NCI-H2081 (cell line): ENCODE measurements at places on chromosomes 1 and 21.

DNA sequence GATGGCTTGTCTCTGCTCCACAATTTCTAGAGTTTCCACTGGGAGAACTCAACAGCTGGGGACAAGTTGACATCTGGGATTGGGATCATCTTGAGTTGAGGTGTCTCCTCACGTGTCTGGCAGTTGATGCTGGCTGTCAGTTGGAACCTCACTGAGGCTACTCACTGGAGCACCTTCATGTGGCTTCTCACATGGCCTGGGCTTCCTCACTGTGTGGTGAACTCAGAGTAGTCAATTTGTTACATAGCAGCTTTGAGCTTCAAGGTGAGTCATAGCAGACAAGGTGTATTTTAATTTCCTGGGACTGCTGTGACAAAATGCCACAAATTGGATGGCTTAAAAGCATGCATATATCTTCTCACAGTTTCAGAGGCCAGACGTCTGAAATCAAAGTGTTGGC, 44.0 kb downstream of the NTNG1 start:
- no peak for DNase-seq

- DNase-seq, result no peak
Measured at GRCh38 chr1:119482517-119483425, 24.2 kb upstream of the HSD3B1 start.

DNA sequence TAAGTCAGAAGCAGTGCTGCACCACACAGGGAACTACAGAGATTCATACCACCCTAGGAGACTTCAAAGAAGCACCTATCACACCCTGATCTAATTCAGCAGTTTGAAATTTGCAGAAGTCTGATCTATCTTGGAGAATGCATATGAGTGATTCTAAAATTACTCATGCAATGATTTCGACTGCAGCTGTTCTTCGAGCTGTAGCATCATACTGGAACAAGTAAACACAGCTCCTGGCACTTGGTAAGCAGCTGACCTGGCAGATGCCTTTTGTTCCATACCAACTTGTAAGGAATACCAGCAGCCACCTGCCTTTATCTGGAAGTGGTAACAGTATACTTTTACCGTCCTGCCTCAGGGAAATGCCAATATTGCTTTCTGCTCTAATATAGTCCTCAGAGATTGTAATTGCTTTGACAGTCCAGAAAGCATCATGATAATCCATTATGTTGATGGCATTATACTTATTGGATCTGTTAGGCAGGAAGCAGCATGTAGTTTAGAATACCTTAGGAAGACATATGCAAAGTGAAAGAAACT, 25.7 kb downstream of the AADACL4 start:
- DNase-seq, result no peak

GRCh38 chr1:105492921-105493320, 1563.6 kb upstream of the PRMT6 start:
- no peak for DNase-seq

- DNase-seq, result no peak
Measured at GRCh38 chr21:28974531-28975227, 18.0 kb downstream of the LTN1 start.

DNA sequence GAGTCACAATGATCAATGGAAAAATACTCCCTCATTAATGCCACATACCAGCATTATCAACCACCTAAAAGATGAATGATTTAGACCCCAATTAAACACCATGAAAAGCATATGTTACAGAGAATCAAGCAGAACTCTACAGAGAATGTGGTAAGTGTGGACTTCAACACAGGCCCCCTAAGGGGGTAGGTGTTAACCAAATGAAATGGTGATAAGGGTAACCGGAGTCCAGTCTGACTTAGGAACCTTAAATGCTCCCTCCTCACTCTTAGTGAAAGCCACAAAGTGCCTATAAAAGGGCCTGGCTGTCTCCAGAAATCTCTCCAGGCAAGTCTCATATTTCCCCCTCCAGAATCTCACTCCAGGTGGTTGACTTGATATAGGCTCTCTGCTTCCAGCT, 149.2 kb upstream of the FOXD3 start:
- no peak for DNase-seq

DNA sequence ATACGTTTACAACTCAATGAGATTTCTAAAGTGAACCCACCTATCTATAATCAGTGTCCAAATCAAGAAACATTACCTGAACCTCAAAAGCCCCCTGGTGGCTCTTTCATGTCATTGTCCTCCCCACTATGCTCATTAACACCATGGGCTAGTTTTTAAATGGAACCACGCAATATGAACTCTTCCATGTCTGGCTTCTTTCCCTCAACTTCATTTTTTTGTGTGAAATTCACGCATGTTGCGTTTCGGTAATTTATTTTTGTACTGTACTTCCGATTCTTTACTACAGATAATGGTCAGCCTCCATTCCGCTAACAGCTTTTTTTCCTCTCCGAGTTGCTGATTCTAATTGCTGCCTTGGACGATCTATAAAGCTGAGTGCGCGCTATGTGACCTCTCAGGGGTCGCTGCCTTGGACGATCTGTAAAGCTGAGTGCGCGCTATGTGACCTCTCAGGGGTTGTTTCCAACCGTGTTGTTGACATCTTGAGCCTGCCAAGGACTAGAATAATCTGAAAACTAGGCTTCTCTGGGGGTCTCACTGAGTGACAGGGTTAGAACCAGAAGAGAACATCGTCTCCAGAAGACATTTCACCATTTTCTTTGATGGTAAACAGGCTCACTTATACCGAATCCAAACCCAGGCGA, 1.1 kb upstream of the CACYBP start:
- peak; percentile 86 for DNase-seq

- no peak for DNase-seq
Measured at GRCh38 chr1:155636397-155637153, 26.6 kb downstream of the MSTO1 start.

- no peak for DNase-seq
Measured at GRCh38 chr21:37166733-37167132, 93.7 kb downstream of the TTC3 start.

- DNase-seq, result no peak
Measured at GRCh38 chr1:29574871-29575270, 338.5 kb downstream of the PTPRU start.

DNA sequence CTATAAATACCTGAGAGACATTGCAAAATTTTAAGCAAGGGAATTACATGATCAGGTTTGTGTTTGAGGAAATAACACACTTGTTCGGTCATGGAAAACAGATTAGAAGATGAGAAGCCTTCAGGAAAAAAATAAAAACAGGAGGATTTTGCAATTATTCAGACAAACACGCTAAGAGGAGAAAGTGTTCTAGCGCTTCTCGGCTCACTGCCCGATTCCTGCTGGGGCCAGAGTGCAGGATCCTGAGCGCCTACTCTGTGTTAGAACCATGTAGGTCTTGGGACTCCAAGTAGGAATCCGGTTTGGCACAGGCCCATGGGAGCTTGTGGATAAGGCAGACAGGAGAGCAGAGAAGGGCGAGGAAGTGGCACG, 8.1 kb upstream of the PRELP start:
- DNase-seq, result no peak

GRCh38 chr1:237640011-237640671, 250.6 kb downstream of the ZP4 start:
- DNase-seq, result no peak

GRCh38 chr1:19450811-19451515, 34.4 kb downstream of the CAPZB start:
- no peak for DNase-seq

DNA sequence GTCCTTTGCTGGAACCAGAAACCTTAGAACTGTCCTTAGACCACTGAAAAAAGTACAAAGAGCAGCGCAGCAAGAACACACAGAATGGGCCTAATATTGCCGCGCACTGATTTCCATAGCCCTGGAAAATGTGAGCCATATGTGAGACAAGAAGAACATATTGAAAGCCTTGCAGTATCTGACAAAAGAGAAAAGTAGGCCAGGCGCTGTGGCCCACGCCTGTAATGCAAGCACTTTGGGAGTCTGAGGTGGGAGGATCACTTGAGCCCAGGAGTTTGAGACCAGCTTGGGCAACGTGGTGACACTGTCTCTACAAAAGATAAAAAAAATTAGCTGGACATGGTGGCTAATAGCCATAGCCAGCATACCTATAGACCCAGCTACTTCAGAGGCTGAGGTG, 300.7 kb downstream of the RYR2 start:
- no peak for DNase-seq

- DNase-seq, result no peak
Measured at GRCh38 chr1:243489681-243490546, 234.1 kb downstream of the SDCCAG8 start.

GRCh38 chr1:59453297-59453968, 156.5 kb downstream of the FGGY start:
- no peak for DNase-seq

GRCh38 chr1:218771931-218772330, 401.7 kb upstream of the LYPLAL1 start:
- no peak for DNase-seq

GRCh38 chr1:41525891-41526587, 41.6 kb upstream of the EDN2 start:
- no peak for DNase-seq

GRCh38 chr21:27569831-27570230, 602.9 kb upstream of the ADAMTS5 start:
- DNase-seq, result no peak

- DNase-seq, result no peak
Measured at GRCh38 chr1:167095368-167095767, 1.5 kb downstream of the STYXL2 start.

GRCh38 chr1:8883491-8883890, 5.0 kb upstream of the ENO1 start:
- no peak for DNase-seq

DNA sequence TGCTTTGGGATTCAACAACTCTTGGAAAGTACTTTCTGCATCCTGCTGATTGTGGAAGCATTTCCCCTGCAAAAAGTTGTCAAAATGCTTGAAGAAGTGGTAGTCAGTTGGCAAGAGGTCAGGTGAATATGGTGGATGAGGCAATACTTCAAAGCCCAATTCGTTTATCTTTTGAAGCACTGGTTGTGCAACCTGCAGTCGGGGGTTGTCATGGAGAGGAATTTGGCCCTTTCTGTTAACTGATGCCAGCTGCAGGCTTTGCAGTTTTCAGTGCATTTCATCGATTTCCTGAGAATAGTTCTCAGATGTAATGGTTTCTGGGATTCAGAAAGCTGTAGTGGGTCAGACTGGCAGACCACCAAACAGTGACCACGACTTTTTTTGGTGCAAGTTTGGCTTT, 47.6 kb upstream of the GJA5 start:
- no peak for DNase-seq

DNA sequence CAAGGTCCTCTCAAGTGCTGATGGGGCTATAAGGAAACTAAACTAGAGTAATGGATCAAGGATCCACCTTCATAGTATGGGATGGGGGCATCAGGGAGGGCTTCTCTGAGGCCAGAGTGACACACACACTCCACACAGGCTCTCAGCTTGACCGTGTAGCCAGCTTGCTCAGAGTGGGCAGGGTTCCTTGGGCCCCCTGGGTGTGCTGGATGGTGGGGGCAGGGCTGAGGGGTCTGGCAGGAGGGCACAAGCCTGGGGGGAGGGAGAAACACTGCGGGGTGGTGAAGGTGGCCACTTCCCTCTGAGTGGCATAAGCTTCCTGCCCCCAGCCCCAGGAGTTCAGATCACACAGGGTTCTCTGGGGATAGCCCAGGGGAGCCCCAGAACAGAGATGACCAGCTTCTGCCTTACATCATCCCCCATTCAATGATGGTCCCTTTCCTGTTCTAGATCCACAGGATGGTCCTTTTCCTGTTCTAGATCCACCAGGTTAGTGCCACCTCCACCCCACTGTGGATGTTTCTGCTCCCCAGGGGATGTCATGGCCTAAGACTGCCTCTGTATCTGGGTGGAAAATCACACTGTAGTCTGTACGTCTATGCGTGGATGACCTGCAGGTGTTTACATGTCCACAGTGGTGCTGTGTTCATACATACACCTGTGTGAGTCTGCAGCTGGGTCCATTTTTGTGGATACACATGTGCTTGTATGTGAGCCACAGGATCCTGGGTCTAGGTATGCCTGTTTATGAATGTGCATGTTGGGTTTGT, 525.0 kb downstream of the PTPRU start:
- DNase-seq, result no peak

GRCh38 chr21:41560661-41561158, 52.8 kb upstream of the TMPRSS2 start:
- no peak for DNase-seq

- DNase-seq, result no peak
Measured at GRCh38 chr1:27366113-27366410, 699 bp downstream of the MAP3K6 start.

DNA sequence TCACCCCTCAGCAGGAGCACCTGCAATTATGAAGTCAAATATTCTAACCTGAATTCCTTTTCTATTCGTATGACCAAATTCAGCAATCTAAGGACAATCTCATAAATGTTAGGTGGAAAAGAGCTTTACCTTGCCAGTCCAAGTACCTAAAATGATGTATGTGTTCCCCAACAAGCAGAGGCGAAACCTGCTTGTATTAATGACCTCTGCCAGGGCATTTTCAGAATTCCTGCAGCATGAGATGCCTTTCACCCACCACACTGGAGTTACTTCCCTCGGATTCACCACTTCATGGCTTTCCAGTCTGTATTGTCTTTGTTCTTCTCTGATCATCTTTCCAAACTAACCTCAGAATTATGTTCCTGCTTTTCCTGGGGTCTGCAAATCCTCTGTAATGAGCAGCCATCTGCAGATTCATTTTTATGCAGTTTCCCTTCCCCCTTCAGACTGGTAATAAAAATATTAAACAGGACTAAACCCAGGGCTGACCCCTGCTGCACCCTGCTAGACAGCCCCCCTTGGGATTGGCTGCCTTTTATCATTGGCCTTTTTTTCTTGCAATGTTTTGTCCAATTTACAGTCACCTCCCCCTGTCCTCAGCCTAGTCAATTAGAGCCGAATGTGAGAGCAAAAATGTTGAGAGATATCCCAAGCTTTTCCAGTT, 26.6 kb upstream of the CASQ2 start:
- DNase-seq, result no peak

- DNase-seq, result no peak
Measured at GRCh38 chr1:168504064-168504837, 39.5 kb downstream of the XCL2 start.

- peak; percentile 2 for DNase-seq
Measured at GRCh38 chr1:157691285-157691920, 9.2 kb downstream of the FCRL3 start.

DNA sequence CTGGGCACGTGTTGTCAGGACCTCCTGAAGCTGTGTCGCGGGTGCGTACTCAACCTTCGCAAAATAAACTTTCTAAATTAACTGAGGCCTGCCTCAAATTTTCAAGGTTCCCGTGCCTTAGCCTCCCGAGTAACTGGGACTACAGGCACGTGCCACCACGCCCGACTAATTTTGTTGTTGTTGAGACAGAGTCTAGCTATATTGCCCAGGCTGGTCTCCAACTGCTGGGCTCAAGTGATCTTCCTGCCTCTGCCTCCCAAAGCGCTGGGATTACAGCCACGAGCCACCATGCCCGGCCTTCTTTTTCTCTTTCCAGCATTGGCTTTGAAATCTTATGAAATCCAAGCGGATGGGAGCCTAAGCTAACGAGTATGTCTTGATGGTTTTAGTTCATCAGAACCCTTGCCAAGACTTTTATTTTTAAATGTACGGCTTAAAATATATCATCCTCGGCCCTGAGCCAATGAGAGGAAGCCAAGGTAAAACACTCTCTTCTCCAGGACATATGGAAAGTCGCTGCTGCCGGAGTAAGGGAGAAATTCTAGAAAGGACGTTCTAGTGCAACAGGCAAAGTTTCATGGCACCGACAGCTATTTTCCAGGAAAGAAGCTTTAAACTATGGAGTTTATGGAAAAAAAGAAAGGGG, 12.7 kb upstream of the ERVH48-1 start:
- no peak for DNase-seq
